ENCODE measurements at places on chromosomes 12 and 14. TPM values are rescaled to one million over a fixed set of nuclear protein-coding genes. Genes with fewer than 3 reads are reported as not detected.

RFLNA gene
- 13.3 TPM for total RNA-seq

KLRF1 gene
- total RNA-seq = not detected

GRCh38 chr12:83690465-83690864 is 1003.8 kb downstream of the TMTC2 start:
- no peak overlapping the region for H3K27ac ChIP-seq
- no peak overlapping the region for H3K4me3 ChIP-seq
- H3K4me1 ChIP-seq = no peaks in the 10 kb centered on the region
- no peak for DNase-seq
- no peaks in the 10 kb centered on the region for H3K27me3 ChIP-seq

GRCh38 chr12:68158432-68158831 is 1.1 kb downstream of the IFNG start:
- no peak overlapping the region for H3K4me3 ChIP-seq
- DNase-seq = peak; percentile 6
- peaks cover 2% of the 10 kb centered on the region for H3K4me1 ChIP-seq

FAM186B gene
- total RNA-seq = 1.9 TPM

PLEKHD1 gene
- 0.80 TPM for total RNA-seq

DNA sequence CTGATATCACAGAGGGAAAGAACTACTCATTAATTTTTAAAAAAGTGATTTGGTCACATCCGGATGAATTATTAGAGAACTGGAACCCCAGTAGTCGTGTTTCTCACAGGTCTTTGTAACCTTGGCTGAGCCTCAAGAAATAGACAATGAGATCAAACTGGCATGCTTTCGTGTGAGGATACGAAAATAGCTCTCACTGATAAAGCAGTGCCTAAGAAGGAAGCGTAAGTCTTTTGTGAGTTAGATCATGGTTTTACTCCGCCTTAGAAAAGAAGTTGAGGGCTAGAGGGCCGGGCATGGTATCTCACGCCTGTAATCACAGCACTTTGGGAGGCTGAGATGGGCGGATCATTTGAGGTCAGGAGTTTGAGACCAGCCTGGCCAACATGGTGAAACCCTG is 33.8 kb upstream of the GALNT16 start:
- H3K4me3 ChIP-seq = no peak overlapping the region
- no peak for DNase-seq
- H3K27me3 ChIP-seq = no peaks in the 10 kb centered on the region
- peak overlapping the region; percentile 57 for H3K27ac ChIP-seq

DNA sequence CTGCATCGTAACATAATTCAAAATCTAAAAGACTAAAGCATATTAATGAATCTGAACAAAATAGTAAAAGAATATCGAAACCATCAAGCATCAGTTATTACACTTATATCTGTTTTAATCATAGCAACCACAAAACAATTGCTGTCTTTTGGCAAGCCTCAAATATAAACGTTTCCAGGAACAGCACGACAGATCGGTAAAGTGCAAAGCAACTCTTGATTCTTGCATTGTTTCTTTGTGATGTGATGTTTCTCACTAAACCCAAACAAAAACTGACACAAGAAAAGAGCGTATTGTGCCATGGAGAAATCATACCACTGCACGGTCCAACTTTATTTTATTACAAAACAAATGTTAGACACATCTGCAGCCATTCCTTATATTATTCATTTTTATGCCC is 9.2 kb upstream of the MYF6 start:
- DNase-seq = no peak
- H3K4me3 ChIP-seq = no peak overlapping the region
- peaks cover 18% of the 10 kb centered on the region for H3K4me1 ChIP-seq
- H3K36me3 ChIP-seq = no peaks in the 10 kb centered on the region
- no peak overlapping the region for H3K27ac ChIP-seq

DNA sequence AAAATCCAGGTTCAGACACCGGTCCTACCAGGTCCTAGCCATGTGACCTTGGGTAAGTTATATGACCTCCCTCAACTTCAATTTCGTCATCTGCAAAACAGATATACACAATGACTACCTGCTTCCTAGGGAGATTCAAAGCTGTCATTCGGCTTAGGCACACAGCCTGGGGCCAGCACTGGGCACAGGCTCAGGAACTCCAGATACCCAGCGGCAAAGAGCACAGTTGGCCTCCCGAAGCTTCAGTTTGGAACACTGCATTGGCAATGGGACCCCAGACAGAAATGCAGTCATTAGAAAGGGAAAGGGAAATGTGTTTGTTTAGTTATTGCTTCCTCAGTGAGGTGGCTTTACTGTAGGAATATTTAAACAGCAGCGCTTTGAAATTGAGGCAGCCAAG is 11.4 kb downstream of the PLEKHG6 start:
- peaks cover 12% of the 10 kb centered on the region for H3K36me3 ChIP-seq
- peaks cover 70% of the 10 kb centered on the region for H3K4me1 ChIP-seq
- H3K27ac ChIP-seq = peak overlapping the region; percentile 98
- H3K4me3 ChIP-seq = no peak overlapping the region

DNA sequence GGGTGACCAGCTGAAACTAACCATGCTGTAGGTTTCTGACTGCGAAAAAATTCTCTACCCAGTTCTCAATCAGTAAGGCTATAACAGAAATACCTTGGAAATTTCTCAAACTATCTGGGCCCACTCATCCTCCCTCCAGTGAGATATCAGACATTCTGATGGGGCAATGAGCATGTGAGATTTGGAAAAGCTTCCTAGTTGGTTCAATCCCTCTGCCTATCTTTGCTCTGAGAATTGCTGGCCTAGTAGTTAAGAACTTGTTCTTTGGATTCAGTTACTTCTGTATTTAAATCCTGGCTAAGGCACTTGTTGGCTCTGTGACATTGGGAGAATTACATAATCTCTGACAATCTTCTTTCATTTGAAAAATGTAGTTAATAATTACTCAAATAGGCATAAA is 119.4 kb downstream of the SLC15A5 start:
- H3K36me3 ChIP-seq = no peaks in the 10 kb centered on the region
- H3K27ac ChIP-seq = no peak overlapping the region
- DNase-seq = no peak
- H3K27me3 ChIP-seq = peaks cover 2% of the 10 kb centered on the region
- H3K4me1 ChIP-seq = no peaks in the 10 kb centered on the region

DNA sequence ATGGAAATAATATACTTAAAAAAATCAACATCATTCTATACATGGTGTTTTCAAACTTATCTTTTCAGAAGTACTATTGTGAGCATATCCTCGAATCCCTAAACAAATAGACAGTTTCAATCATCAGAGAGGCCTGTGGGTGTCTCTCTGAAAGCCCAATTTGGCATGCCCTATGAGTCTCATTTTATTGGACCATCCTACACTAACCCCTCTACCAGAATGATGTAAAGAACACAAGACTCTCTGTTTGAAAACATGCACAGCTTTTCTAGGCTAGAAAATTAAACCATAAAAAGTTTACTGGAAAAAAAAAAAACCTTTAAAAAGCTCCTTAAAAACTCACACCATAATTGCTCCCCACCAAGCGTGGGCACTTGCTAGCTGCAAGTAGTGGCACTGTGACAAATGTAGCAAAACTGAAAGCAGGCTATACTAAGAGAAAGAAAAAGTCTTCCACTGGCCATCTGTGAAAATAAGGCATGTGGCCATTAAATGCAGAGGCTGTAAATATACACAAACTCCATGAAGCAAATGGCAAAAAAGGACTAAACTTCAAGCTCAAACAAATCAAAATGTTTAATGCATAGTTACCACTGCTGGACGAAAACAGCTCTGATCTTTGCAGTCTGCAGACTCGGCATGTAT is 394.2 kb downstream of the SOX5 start:
- no peak overlapping the region for H3K4me3 ChIP-seq
- H3K4me1 ChIP-seq = peaks cover 22% of the 10 kb centered on the region
- H3K27ac ChIP-seq = no peak overlapping the region
- no peak for DNase-seq

- DNase-seq = no peak
- H3K27me3 ChIP-seq = peaks cover 3% of the 10 kb centered on the region
- no peak overlapping the region for H3K4me3 ChIP-seq
- H3K4me1 ChIP-seq = no peaks in the 10 kb centered on the region
- no peak overlapping the region for H3K27ac ChIP-seq
Measured at GRCh38 chr14:75077794-75078193, 8.4 kb downstream of the ZC2HC1C start.

DNA sequence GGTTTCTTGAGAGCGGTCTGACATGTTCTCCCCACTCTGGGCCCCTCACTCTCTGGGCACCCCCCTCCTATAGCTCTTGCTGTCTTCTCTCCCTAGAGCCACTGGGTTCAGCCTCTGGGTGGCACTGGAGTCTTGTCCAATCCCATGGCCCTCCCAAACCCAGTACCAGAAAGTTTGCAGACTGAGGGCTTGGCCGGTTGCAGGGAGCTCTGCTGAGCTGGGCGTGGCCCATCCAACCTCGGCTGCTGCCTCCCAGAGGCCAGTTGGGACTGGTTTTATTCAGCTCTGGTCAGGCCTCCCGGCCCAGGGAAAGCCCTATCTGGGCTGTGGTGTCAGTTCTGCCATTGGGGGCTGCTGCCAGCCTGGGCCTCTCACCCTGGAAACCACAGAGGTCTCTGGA is 37.9 kb downstream of the ISCA2 start:
- H3K27ac ChIP-seq = no peak overlapping the region
- no peaks in the 10 kb centered on the region for H3K36me3 ChIP-seq
- peaks cover 21% of the 10 kb centered on the region for H3K4me1 ChIP-seq
- H3K4me3 ChIP-seq = no peak overlapping the region
- no peak for DNase-seq

Measured in endothelial cell (in vitro differentiated cells).